Smooth muscle cell of the coronary artery (primary cell): ENCODE measurements at places on chromosomes 12 and 14. TPM values are rescaled to one million over a fixed set of nuclear protein-coding genes. Genes with fewer than 3 reads are reported as not detected.

LMO3 gene
- 0.30 and 0.70 TPM in 2 replicates for total RNA-seq

ACTN1 gene
- total RNA-seq = 178 and 524 TPM in 2 replicates

OR9K2 gene
- not detected in 2 replicates for total RNA-seq

NABP2 gene
- 24.2 and 33.1 TPM in 2 replicates for total RNA-seq

CCDC184 gene
- 0.30 and 0.35 TPM in 2 replicates for total RNA-seq
